Nasal cavity respiratory epithelium epithelial cell of viscerocranial mucosa (primary cell): ENCODE measurements at places on chromosomes 4 and X. TPM values are rescaled to one million over a fixed set of nuclear protein-coding genes. Genes with fewer than 3 reads are reported as not detected.

ZNF518B gene
- 41.0 and 55.2 TPM in 2 replicates for total RNA-seq

GYPE gene
- total RNA-seq = not detected in 2 replicates

BOD1L1 gene
- 24.9 and 57.5 TPM in 2 replicates for total RNA-seq

FGB gene
- not detected in 2 replicates for total RNA-seq

DNAAF6 gene
- not detected in 2 replicates for total RNA-seq

TLR6 gene
- 0.34 and 0.50 TPM in 2 replicates for total RNA-seq

GRK4 gene
- 3.4 and 4.8 TPM in 2 replicates for total RNA-seq

ATOH1 gene
- not detected in 2 replicates for total RNA-seq

NXF2 gene
- not detected in 2 replicates for total RNA-seq

PNMA6A gene
- total RNA-seq = 0.34 and 0.57 TPM in 2 replicates

MTNR1A gene
- total RNA-seq = under 0.01 and 0.07 TPM in 2 replicates

CPEB2 gene
- total RNA-seq = 16.4 and 28.8 TPM in 2 replicates

POU4F2 gene
- not detected in 2 replicates for total RNA-seq

HSFX1 gene
- total RNA-seq = 0.34 and 0.93 TPM in 2 replicates

TGIF2LX gene
- not detected in 2 replicates for total RNA-seq

MAPK10 gene
- total RNA-seq = 5.1 and 7.9 TPM in 2 replicates

CFP gene
- total RNA-seq = under 0.01 and 0.07 TPM in 2 replicates

ARMCX2 gene
- total RNA-seq = 33.0 and 35.2 TPM in 2 replicates

TCEAL4 gene
- total RNA-seq = 40.3 and 49.5 TPM in 2 replicates

PF4V1 gene
- total RNA-seq = not detected in 2 replicates

MAGEA8 gene
- total RNA-seq = not detected in 2 replicates

IL2RG gene
- 0.36 TPM in 1 of 2 replicates, not detected in the other for total RNA-seq

EFHC2 gene
- under 0.01 and 0.36 TPM in 2 replicates for total RNA-seq

SLBP gene
- 56.4 and 66.0 TPM in 2 replicates for total RNA-seq

PDCL2 gene
- 0.07 and 0.34 TPM in 2 replicates for total RNA-seq

TRPC5OS gene
- not detected in 2 replicates for total RNA-seq

WNK3 gene
- total RNA-seq = 0.68 and 1.8 TPM in 2 replicates

NLGN3 gene
- under 0.01 and 0.14 TPM in 2 replicates for total RNA-seq

SPATA18 gene
- total RNA-seq = 10.9 and 18.7 TPM in 2 replicates

REELD1 gene
- 0.36 TPM in 1 of 2 replicates, not detected in the other for total RNA-seq

HDAC6 gene
- 35.2 and 41.4 TPM in 2 replicates for total RNA-seq

PHEX gene
- total RNA-seq = 1.7 and 3.4 TPM in 2 replicates

LUZP4 gene
- total RNA-seq = not detected in 2 replicates

CLGN gene
- total RNA-seq = 26.7 and 32.4 TPM in 2 replicates

ARHGEF38 gene
- total RNA-seq = 0.21 TPM in 1 of 2 replicates, not detected in the other

GYPA gene
- not detected in 2 replicates for total RNA-seq

CENPI gene
- 1.1 and 1.7 TPM in 2 replicates for total RNA-seq

LRRC66 gene
- total RNA-seq = under 0.01 and 0.43 TPM in 2 replicates

MND1 gene
- total RNA-seq = 0.28 and 1.7 TPM in 2 replicates

SNX25 gene
- total RNA-seq = 16.7 and 17.3 TPM in 2 replicates

SYTL4 gene
- total RNA-seq = 0.34 and 1.4 TPM in 2 replicates
